ENCODE measurements at places on chromosomes 5 and 9. TPM values are rescaled to one million over a fixed set of nuclear protein-coding genes. Genes with fewer than 3 reads are reported as not detected.

Gene EIF4E1B
- total RNA-seq, result not detected

- no peak for DNase-seq
These were observed 16.9 kb downstream of the CNTFR start for GRCh38 chr9:34572628-34573027.

DNA sequence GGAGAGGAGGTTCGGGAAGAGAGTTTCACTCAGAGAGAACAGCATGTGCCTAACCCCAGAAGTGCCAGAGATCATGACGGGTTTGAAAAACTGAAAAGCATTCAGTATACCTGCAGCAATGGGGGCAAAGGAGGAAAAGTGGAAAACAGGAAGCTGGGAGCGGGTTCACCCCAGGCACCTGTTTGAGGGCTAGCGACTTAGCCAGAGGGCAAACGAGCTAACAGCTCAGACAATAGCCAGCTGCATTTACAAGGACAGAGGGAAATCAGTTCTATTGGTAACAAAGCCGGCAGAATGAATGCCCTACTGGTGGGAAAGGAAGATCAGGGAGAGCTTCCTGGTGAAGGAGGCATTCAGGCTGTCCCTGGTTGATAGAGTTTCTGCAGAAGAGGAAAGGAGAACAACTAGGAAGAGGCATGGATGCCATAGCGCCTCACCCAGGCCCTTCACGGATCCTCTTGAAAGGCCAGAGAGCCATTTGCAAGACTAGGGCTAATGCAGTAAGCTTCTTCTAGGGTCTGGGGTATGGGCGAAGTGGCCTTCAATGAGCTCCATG, 141.7 kb upstream of the ADRA1B start:
- no peak for DNase-seq

DNA sequence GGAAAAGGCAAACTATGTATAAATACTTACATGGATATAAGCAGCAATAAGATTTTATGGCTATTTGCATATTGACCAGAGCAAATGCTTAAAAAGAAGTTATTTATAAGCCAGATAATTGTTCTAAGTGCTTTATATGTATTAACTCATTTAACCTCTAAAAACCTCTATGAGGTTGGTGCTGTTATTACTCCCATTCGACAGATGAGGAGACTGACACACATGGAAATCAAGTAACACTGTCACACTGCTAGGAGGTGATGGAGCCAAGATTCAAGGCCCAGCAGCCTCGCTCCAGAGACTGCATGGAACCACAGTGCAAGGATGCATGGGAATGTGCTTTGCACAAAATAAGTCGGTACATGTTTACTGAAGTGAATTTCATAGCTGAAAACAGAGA, 53.7 kb downstream of the C5 start:
- no peak for DNase-seq

Gene FRMD3
- 1.3 TPM for total RNA-seq

DNA sequence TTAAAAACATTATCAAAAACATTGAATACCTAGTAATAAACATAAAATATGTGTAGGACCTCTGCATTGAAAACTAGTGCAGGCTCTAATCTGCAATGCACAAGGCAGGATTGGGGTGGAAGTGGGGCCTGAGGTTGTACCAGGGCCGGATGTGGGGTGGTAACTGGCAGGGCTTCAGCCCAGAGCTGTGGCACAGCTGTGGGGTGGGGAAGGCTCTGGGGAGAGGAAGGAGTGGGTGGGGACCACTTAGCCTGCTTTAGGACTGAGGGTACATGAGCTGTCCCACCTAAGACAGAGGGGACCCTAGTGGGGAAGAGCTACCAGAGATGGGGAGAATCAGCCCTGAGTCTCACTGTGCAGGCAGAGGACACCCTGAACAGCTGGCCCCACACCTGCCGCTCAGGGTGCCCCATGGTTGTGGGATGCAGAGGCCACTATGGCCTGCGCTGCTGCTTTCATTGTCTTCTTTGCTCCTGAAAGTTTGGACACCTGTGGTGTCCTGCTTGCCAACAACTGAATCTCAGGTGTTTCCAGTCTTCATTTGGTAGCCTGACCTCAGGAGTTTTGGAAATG, 311.4 kb downstream of the TLE4 start:
- DNase-seq, result no peak
